ENCODE measurements at places on chromosomes 3 and 15. TPM values are rescaled to one million over a fixed set of nuclear protein-coding genes. Genes with fewer than 3 reads are reported as not detected.

GRCh38 chr3:88991496-88991895, 115.9 kb upstream of the EPHA3 start:
- no peak for DNase-seq

DNA sequence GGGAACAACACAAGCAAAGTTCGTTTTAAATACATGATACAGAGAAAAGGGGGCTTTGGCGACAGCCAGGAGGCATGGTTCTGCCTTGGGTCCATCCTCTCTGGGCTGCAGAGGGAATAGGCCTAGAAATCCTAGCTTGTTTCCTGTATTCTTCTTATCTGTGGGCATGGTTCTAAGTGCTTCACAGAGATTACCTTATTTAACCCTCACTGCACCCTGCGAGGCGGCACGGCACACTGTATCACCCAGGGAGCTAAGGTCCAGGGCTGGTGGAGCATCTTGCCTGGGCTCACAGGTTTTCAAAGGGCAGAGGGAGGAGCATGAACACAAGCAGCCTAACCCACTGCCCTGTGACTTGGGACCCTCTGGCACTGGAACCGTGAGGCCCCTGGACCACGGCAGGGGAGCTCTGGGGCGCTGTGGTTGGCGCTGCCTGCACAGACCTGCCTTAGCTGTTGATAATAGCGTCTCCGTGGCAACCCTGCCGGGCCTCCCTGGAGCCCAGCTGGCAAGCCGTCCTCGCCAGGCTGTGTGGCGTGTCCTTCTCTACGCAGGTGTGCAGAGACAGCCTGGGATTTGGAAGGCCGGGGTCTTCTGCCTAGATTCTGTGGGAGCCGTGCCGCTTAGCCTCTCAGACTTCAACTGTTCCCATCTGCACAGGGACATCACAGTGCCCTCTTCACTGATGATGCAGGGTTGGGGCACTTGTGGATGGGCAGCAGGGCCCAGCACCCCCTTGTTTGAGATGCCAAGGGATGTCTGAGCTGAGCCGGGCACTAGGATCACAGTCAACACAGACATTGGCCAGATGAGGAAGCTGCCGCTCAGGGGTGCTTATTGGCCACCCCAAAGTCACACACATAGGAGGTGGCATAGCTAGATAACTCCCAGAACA, 154.6 kb upstream of the TLE3 start:
- DNase-seq: no peak

Gene CPN2
- polyA plus RNA-seq: 0.51 TPM

Gene THBS1
- 188 TPM for polyA plus RNA-seq
